ENCODE measurements at places on chromosomes 13 and 19.

DNA sequence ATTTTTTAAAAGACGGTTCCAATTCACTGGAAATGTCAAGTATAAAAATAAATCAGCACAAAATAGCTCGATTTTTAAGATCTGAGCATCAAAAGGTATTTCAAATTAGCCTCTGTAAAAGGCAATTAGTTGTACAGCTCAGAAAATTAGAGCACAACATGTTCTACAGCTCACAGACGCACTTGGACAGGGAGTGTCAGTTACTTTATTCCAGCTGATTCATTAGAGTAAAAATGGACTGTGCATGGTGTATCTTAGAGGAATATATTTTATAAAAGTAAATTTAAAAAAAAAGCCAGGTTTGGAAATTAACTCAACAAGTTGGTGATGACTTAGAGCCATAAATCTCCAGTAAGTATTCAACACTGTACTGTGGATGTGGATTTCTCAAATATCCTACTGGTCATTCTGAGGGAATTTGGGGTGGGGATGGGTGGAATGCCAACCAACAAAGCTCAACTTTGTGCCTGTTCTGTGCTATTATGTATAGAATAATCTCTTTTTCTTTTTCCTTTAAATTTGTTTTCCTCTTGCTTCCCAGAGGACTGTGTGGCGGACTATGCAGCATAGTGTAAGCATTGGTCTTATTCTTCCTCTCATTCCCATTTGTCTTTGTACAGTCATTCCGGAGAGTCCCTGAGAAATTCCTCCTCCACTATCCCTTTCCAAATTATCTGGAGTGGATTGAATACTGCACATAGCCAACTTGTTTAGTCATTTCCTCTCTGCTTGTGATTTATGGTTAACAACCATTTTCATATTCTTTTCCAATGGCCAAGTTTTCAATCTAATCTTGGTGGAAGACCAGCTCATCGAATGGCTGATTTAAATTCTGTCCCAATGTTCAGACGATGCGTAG, 169.3 kb downstream of the DCT start:
- DNase-seq, result no peak

DNA sequence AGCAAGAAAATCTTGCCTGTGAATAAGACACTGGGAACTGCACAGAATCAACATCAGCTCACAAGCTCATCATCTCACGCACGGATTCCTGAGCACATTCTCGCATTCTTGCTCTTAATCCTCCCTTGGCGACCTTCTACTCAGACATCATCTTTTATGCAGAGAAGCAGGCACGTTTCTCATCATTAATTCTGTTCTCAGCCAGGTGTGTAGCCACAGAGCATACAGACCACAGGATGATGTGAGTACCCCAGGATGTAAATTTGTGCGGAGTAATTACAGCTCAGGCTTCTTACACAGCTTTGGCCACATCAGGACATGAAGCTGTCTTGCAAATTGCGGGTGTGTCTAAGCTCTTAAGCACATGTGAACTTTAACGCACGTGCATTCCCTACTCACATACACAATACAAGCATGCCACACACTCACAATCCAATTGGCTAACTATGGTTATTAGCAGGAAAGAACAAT, 36.5 kb upstream of the SACS start:
- DNase-seq, result no peak

GRCh38 chr19:2044709-2045500, 6.1 kb downstream of the MKNK2 start:
- DNase-seq, result no peak

- no peak for DNase-seq
Measured at GRCh38 chr19:572743-573518, 535 bp downstream of the BSG start.

DNA sequence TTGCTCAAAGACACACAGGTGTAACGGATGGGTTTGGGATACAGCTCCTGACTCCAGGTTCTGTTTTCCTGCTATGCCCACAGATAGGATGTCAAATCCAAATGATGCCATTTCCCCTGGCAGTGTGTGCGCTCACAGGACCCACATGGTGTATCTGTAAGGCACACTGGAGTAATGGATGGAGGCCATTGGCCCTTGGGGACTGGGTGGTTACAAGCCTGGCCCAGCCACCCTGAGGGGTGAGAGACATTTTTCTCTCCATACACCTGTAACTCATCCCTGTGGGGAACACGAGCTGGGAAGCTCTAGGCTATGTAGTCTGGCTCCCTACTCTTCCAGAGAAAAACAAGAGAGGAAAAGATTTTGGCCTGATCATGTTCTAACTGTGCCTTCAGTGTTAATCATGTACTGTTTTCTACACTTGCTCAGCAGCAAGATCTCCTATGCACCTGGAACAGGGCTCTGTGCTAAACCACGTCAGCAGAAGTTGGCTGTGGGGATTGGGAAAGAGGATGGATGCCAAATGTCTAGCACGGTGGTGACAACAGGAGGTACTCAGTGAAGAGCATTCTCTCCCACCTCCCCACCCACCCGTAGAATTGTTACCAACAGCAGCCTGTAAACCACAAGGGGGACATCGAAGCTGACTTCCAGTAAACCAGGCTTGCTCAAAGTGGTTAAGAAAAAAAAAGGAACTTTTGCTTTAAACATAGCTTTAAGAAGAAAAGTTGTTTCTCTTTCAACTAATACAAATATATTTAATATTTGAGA, 237.0 kb downstream of the LACC1 start:
- no peak for DNase-seq

DNA sequence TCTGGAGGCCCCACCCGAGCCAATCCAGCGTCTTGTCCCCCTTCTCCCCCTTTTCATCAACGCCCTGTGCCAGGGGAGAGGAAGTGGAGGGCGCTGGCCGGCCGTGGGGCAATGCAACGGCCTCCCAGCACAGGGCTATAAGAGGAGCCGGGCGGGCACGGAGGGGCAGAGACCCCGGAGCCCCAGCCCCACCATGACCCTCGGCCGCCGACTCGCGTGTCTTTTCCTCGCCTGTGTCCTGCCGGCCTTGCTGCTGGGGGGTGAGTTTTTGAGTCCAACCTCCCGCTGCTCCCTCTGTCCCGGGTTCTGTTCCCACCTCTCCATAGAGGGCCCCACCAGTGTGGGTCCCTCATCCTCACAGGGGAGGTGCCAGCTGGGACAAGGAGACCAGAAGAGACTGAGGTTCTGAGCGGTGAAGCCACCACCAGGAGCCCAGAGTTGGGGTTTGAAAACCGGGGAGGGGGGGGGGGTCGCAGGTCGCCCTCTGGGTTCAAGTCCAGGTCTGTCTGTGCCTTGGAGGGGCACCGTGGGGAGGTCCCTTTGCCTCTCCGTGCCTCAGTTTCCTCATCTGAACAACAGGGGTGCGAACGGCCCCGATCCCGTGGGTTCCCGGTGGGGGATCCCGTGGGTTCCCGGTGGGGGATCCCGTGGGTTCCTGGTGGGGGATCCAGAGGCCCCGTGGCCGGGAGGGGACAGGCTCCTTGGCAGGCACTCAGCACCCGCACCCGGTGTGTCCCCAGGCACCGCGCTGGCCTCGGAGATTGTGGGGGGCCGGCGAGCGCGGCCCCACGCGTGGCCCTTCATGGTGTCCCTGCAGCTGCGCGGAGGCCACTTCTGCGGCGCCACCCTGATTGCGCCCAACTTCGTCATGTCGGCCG, at the start of gene ELANE:
TSS of gene ELANE (plus strand) at position 168 of the 878 bp plus-strand sequence. CDS start at position 194, 26 bp downstream.
- no peak for DNase-seq

DNA sequence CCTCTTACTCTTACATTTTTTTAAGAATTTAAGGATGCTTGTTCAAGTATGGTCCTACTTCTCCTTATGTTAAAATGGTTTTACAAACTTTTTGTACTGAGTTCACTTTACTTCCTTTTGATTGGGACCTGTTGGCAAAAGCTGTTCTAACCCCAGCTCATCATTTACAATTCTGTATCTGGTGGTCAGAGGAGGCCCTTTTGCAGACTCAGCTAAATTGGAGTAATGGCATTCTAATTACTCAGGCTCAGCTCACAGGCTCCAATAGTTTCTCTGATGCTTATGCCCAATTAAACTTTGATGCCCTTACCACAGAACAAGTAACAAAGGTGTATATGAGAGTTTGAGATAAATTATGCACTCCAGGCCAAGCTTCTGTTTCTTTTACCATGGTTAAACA, 1632.0 kb downstream of the UQCRFS1 start:
- DNase-seq, result no peak

GRCh38 chr13:67518785-67519184, 288.6 kb upstream of the PCDH9 start:
- DNase-seq, result no peak

- DNase-seq, result no peak
Measured at GRCh38 chr19:18603255-18603957, 3.2 kb downstream of the CRLF1 start.

GRCh38 chr13:42899266-42899665, 92.8 kb downstream of the EPSTI1 start:
- no peak for DNase-seq

- no peak for DNase-seq
Measured at GRCh38 chr13:30033681-30034457, 183.5 kb upstream of the UBL3 start.

DNA sequence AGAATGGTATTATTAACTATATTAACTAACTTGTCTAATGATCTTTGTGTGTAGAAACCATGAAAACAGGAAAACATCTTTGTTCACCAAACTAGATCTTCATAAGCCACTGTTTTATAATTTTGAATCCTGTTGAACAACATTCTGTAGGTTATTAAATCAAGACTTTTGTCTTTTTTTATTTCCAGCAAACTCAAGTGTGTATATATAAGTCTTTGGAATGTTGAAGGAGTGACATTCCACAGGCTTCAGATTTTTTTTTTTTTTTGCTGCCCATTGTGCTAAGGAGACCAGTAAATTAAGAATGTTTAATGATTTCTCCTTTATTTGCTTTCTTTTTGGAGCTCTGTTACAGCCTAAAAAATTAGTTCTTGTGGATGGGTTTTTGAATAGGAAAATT, 89.6 kb downstream of the LMO7 start:
- no peak for DNase-seq

- DNase-seq, result peak; percentile 8
Measured at GRCh38 chr13:97976610-97977521, 23.4 kb downstream of the IPO5 start.

DNA sequence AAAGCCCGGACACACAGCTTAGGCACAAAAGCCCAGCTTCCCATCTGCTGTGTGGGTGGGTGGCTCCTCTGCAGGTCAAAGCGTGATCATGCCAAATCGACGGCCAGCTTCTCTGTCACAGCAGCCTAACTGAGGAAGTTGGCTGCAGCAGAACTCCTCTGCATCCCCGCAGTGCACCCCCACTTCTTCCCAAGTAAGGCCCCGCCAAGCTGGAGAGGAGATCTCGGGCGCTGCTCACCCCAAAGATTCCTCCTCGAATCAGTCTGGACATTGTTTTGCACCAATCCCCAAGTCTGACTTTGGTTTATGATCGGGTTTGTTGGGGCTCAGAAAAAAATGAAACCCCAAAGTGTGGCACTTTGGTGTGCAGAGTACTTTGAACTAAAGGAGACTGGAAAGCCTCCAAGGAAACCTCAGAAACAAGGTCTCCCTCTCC, 19.7 kb upstream of the CPB2 start:
- no peak for DNase-seq

- no peak for DNase-seq
Measured at GRCh38 chr13:35923347-35923746, 207.8 kb downstream of the DCLK1 start.

GRCh38 chr13:59472134-59472533, 691.6 kb downstream of the DIAPH3 start:
- no peak for DNase-seq

DNA sequence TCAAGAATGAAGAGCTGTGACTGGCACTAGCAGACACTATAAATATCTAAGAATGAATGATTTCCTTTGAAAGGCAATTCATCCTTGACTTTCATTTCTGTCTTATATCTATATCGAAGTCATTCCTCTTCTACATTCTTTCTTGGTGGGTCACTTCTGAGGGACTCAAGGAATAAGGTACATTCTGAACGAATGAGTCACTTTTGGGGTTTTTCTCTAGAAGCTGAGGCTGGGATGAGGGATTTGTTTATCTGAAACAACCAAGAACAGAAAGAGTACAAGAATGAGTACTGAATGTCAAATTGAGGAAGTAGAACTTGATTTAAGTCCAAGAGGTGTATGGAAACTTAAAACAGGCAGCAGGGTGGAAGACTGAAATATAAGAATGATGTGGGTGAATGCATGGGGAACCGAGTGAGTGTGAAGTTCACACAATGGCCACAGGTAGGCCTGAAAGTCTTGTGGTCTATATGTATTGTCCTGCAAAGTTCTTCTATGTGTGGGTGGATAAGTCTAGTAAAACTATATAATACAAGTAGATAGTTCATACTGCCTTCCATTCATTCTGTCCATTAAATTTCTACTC, 343.9 kb downstream of the OXGR1 start:
- no peak for DNase-seq

GRCh38 chr13:111609631-111610030, 289.2 kb downstream of the TEX29 start:
- DNase-seq, result no peak

- DNase-seq, result no peak
Measured at GRCh38 chr19:7856109-7856591, 18.0 kb downstream of the PRR36 start.

DNA sequence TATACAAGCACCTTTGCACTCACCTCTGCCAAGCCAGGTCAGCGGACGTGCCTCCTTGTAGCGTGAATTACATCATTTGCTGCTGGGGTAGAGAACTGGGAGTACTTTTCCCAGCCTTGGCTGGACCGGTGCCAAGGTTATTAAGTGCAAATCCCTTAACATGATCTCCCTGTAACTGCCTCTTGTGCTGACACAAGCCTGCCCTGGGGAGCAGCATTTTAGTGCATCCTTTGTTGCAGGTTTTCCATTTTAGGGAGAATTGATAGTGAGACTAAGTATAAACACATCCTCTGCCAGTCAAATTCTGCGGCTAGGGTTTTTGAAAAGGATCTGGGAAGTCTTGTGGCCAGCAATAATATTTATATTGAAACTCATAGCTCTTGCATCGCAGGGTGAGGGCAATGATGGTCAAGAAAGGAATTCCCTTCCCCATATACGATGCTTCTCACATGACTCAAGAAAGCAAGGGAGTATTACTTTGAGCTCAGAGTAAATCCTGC, 32.7 kb upstream of the DCLK1 start:
- DNase-seq, result no peak

DNA sequence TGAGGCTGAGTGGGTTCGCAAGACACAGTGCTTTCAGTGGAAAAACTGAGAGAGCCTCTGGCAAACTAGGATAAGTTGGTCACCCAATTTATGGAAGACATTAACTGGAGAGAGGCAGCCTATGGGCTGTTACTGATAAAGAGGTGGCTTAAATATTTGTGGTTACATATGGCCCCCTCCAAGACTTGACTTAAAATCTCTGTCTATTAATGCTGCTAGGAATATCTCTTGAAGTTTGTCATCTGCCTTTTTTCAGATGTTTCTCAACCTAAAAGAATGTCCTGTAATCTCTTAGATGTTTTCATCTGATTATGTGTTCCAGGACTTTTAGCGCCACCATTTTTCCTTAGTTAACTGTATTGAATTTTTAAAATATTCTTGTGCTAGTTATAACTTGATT, 54.6 kb downstream of the NAA16 start:
- DNase-seq, result no peak

GRCh38 chr13:112172641-112173251, 105.8 kb downstream of the SOX1 start:
- DNase-seq, result no peak
